Neural progenitor cell (in vitro differentiated cells): ENCODE measurements at places on chromosomes 4 and X. TPM values are rescaled to one million over a fixed set of nuclear protein-coding genes. Genes with fewer than 3 reads are reported as not detected.
A peak's percentile ranks its signal among the peaks of the same experiment; 100 is the strongest.

DNA sequence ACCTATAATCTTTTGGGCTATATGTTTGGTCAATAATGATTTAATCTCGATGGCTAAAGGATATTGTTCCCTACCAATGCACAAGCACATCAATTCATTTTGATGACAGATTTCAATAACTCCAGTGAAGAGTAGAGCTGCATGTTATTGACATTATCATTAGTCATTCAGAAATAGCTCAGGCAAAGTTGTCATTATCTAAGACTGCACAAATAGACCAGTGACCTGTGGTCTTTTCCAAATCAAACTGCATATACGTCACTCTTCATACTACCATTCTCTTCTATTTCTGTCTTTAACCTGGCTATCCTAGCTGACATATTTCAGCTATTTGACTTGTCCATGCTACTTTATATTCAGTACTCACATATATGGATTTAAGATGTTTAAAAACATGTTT lies 1050.8 kb downstream of the C4orf33 start:
- H3K27me3 ChIP-seq: no peaks in the 10 kb centered on the region
- peaks cover 10% of the 10 kb centered on the region for H3K4me1 ChIP-seq
- H3K36me3 ChIP-seq: no peaks in the 10 kb centered on the region
- no peak overlapping the region for H3K27ac ChIP-seq
- DNase-seq: no peak

DNA sequence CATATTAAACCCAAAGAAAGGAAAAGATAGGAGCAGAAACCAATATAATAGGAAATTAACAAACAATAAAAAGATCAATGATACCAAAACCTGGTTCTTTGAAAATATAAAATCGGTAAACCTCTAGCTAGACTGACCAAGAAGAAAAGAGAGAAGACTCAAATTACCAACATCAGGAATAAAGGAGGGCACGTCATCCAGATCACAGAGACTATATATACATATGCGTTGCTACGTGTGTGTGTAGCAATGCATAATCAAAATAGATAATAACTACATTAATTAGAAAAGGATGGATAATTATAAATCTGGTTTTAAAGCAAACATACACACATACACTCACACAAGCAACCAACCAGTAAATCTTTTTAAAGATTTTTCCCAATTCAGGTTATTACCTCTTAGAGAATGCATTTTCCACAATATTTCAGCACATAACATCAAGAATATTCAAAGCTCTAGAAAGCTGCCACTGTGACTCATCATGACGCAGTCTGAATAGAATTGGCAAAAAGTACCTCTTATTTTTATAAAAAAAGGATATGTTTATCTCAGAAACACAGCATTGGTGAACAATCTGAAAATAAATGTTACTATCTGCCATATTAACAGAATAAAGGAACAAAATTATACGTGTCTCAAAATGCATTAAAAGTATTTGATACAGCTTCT lies 41.4 kb upstream of the USP9X start:
- peaks cover 21% of the 10 kb centered on the region for H3K4me1 ChIP-seq
- no peak for DNase-seq
- no peaks in the 10 kb centered on the region for H3K27me3 ChIP-seq
- H3K36me3 ChIP-seq: no peaks in the 10 kb centered on the region

DNA sequence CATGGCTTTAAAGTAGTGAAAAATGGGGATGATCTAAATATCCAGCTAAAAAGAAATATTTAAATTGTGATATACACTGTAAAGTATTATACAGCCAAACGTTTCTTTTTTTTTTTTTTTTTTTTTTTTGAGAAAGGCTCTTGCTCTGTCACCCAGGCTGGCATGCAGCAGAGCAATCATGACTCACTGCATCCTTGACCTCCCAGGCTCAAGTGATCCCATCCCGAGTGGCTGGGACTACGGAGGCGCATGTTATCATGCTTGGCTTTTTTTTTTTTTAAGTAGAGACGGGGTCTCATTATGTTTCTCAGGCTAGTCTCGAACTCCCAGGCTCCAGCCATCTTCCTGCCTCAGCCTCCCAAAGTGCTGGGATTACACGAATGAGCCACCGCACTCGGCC lies 17.1 kb downstream of the SMIM14 start:
- H3K27me3 ChIP-seq: no peaks in the 10 kb centered on the region
- H3K36me3 ChIP-seq: no peaks in the 10 kb centered on the region
- no peak for DNase-seq

GRCh38 chrX:56790778-56791177 lies 61.7 kb downstream of the NBDY start:
- H3K27ac ChIP-seq: no peak overlapping the region
- H3K4me1 ChIP-seq: no peaks in the 10 kb centered on the region

GRCh38 chr4:39043861-39044363 lies 11.7 kb upstream of the TMEM156 start:
- peaks cover 14% of the 10 kb centered on the region for H3K4me1 ChIP-seq
- no peak overlapping the region for H3K27ac ChIP-seq

AWAT2 gene
- total RNA-seq: not detected in 2 replicates

DNA sequence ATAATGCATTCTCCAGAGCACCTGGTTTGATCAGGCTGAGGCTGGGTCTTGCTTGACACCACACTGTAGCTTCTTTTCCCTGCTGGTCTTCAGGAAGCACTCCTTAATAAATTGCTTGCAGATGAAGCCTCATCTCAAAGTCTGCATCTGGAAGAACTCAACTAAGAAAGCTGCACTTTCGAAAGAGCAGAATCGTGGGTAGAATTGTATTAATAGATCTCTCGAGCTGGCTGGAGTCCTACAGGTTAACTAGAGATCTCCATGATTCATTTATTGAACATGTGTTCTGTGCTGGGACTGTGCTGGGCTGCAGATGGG lies 152.7 kb downstream of the STK32B start:
- peaks cover 2% of the 10 kb centered on the region for H3K4me1 ChIP-seq
- H3K36me3 ChIP-seq: no peaks in the 10 kb centered on the region
- no peak overlapping the region for H3K4me3 ChIP-seq
- H3K27ac ChIP-seq: no peak overlapping the region

GRCh38 chr4:120692964-120693363 lies 229.6 kb downstream of the PRDM5 start:
- H3K36me3 ChIP-seq: no peaks in the 10 kb centered on the region
- no peak overlapping the region for H3K27ac ChIP-seq
- peaks cover 17% of the 10 kb centered on the region for H3K4me1 ChIP-seq
- no peak for DNase-seq
- no peaks in the 10 kb centered on the region for H3K27me3 ChIP-seq

SLC26A1 gene
- 0.19 TPM in 1 of 2 replicates, not detected in the other for total RNA-seq

DNA sequence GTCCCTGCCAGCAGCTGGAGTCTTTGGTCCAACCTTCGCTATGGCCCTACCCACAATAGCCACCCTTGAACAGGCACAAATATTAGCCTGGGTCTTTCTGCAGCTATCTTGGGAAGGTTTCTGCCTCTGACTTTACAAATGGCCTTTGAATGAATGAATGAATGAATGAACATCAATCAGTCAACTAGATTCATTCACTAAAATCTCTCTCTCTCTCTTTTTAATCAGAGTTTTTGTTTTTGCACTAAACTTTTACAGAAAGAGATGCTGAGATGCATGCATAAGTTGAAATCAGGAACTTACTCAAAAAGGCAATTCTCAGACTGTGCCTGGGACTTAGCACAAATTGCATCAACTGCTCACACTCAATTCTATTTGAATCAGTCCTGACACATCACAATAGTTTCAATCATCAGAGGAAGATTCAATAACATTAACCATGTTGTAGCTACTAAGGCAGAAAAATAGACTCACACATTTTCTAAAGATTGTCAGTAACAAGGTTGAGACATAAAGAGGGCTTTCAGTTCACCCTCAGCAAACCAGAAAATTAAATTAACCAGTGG lies 55.0 kb downstream of the ANXA3 start:
- H3K27me3 ChIP-seq: no peaks in the 10 kb centered on the region
- H3K27ac ChIP-seq: no peak overlapping the region
- no peaks in the 10 kb centered on the region for H3K36me3 ChIP-seq
- DNase-seq: no peak
- H3K4me3 ChIP-seq: no peak overlapping the region

YIPF6 gene
- 29.9 and 42.3 TPM in 2 replicates for total RNA-seq

PDE6B gene
- total RNA-seq: 4.3 and 19.5 TPM in 2 replicates

SPANXB1 gene
- not detected in 2 replicates for total RNA-seq

DNA sequence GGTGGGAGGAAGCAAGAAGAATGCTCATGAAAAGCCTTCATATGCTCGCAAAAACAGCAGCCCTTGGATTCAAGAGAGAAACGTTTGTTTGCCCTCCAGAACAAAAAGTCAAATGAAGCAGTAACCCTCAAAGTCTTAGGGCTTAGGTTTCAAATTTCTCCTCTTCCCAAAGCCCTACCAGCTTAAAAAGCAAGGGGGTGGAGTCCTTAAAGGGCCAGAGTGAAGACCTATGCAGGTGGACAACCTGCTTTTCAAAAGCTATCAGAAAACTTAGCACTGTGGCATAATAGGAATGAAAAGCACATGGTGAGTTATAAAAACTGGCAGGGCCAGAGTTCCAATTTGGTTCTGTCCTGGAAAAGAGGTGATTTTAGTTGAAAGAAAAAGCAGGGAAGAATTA lies 253.3 kb downstream of the NAP1L3 start:
- DNase-seq: peak; percentile 40
- no peaks in the 10 kb centered on the region for H3K36me3 ChIP-seq
- H3K4me1 ChIP-seq: peaks cover 16% of the 10 kb centered on the region
- H3K27me3 ChIP-seq: no peaks in the 10 kb centered on the region
- H3K4me3 ChIP-seq: peak overlapping the region; percentile 12
- no peak overlapping the region for H3K27ac ChIP-seq

DNA sequence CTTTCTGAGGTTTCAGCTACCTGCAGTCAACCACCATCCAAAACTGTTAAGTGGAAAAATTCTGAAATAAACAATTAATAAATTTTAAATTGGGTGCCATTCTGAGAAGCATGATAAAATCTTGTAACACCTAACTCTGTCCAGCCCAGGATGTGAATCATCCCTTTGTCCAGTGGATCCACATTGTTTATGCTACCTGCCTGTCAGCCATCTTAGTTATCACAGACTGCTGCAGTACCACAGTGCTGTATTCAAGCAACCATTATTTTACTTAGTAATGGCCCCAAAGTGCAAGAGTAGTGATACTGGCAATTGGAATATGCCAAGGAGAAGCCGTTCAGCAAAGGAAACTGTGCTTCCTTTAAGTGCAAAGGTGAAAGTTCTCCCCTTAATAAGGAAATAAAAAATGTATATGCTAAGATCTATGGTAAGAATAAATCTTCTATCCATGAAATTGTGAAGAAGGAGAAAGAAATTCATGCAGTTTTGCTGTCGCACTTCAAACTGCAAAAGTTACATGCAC lies 20.6 kb downstream of the CAMK2D start:
- H3K36me3 ChIP-seq: no peaks in the 10 kb centered on the region
- no peak overlapping the region for H3K4me3 ChIP-seq
- H3K4me1 ChIP-seq: no peaks in the 10 kb centered on the region
- DNase-seq: no peak

DTHD1 gene
- total RNA-seq: not detected in 2 replicates

GRCh38 chr4:4709736-4710135 lies 149.7 kb upstream of the MSX1 start:
- no peak overlapping the region for H3K27ac ChIP-seq
- H3K4me3 ChIP-seq: no peak overlapping the region
- no peak for DNase-seq
- no peaks in the 10 kb centered on the region for H3K4me1 ChIP-seq

DNA sequence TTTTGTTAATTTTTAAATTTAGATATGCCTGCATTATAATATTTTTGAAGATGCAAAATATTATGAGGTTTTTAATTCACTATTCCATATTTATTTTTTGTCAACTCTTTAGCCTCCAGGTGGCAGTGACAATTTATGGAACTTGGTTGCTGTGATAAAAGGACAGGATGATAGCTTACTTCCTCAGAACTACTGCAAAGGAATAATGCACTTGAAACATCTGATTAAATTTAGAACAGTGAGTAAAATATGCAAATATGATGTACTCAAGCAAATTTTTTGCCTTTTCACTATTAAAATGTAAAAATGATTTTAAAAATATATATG lies 45.1 kb downstream of the SPATA4 start:
- no peaks in the 10 kb centered on the region for H3K36me3 ChIP-seq
- no peak overlapping the region for H3K4me3 ChIP-seq

- no peak overlapping the region for H3K4me3 ChIP-seq
- H3K36me3 ChIP-seq: no peaks in the 10 kb centered on the region
- H3K27ac ChIP-seq: no peak overlapping the region
- H3K27me3 ChIP-seq: no peaks in the 10 kb centered on the region
- DNase-seq: peak; percentile 57
Observed at GRCh38 chr4:88818631-88819470, 121.2 kb upstream of the NAP1L5 start.

DNA sequence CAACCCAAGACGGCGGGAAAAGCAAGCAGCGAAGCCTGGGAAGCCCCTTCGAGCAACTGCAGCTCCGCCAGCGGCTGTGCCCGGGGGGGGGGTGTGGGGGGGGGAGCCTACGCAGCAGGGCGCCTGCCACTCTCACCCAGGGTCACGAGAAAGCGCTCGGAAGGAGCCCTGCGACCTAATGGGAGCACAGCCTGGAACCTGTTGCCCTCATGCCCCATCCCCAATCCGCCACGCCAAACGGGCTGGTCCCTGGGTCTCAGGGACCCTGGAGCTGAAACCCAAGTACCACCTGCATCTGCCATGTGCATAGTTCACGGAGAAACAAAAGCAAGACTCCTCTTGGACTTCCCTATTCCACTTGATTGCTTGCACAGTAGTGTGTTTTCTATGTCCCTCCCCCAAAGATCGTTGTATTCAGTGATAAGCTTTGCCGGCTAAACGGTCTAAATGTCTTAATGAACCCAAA lies 359 bp upstream of the GAB3 start:
- H3K4me3 ChIP-seq: no peak overlapping the region
- no peak for DNase-seq
- H3K4me1 ChIP-seq: no peaks in the 10 kb centered on the region

SPANXA1 gene
- total RNA-seq: not detected in 2 replicates

GRCh38 chr4:169233691-169234090 lies 37.1 kb downstream of the SH3RF1 start:
- peaks cover 9% of the 10 kb centered on the region for H3K4me1 ChIP-seq
- no peak overlapping the region for H3K4me3 ChIP-seq
- H3K36me3 ChIP-seq: no peaks in the 10 kb centered on the region
- no peak for DNase-seq
- no peaks in the 10 kb centered on the region for H3K27me3 ChIP-seq
